ENCODE measurements at places on chromosomes 4 and X.

DNA sequence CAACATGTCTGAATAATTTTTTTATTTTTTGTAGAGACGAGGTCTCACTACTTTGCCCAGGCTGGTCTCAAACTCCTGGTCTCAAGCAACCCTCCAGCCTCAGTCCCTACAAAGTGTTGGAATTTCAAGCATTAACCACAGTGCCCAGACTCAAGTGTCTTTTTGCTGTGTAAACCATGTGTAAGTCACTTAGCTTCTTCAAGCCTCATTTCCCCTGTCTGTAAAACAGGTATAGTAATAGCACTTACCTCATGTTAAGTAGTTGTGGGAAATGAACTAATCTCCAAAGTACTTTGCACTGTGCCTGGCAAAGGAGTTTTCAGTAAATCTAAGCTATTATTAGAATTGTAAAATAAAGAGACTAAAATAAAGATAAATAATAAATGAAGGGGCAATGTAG lies 35.7 kb downstream of the STBD1 start:
- no peak for DNase-seq

DNA sequence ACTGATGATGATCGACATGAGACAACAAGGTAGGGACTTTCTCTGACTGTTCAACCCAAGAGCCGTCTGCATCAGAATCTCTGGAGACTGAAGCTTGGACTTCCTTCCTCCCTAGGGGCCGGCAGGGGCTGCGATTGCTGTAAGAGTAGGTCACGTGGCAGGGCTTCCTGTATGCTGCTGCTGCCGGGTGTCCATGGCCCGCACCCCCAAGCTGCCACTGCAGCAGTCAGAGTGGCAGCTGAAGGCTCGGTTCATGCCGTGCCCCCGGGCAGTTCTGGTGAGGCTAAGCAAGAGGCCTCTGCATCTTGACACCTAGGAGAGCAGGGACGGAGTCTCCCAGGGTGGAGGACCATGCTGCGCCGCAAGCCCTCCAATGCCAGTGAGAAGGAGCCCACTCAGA lies at the start of gene SASH3:
Gene SASH3 (plus strand): TSS at position 203 of the 400 bp plus-strand sequence. CDS start 149 bp downstream, at position 352.
- DNase-seq: no peak

GRCh38 chr4:10929818-10930217 lies 245.2 kb upstream of the CLNK start:
- DNase-seq: no peak

DNA sequence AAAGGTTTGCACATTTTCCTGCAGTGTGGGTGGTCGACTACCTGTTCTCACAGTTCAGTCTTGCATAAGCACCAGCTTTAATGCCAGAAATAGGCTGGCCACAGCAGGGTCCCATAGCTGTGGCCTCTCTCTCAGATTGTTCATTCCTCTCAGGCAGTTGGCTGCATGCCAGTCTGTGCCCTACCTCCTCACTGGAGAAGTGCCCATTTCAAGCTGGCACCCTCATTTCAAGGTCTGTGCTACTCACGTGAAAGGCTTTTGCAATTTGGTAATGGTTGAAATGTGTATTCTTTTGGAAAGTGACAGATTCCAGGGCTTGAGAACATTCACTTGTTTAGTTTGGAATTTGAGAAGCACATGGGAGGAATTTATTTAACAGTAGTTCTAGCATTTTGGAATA lies 28.9 kb upstream of the MTMR1 start:
- no peak for DNase-seq

Measured in cortex of kidney (tissue), 1 donor.